ENCODE measurements at places on chromosomes 11 and 22.

DNA sequence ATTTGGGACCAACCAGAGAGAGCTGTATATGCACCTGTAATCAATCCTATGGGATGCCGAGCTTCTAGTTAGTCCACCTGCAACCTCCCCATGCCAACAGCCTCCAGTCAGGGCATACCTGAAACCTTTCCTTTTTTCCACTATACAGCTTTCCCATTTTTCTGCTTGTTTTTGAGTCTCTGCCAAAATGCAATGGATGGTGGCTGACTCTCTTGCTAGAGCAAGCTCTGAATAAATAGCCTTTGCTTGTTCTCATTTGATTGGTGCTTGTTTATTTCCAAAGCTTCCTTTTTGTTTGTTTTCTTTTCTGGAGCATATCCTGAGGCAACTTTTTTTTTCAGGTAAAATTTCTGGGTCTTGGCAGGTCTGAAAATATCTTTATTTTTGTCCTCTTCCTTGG lies 58.0 kb upstream of the PLET1 start:
- DNase-seq: no peak

GRCh38 chr11:62057069-62057468 lies 66.7 kb upstream of the INCENP start:
- DNase-seq: no peak

DNA sequence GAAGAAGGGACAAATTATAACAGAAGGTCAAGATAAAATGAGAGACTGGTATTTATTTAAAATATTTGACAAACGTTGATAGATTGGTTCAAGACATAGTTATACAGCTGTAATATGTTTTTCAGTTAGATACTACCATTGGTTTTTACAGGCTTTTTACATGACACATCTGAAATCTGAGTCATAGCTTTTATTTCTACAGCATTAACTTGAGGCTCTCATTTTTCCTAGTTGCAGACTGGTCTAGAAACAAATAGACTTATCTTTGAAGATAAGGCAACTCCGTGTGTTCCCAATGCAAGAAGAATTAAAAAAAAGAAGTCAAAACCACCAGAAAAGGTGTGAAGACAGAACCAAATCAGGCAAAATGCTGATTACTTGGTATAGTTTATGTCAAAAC lies 31.3 kb downstream of the CEP57 start:
- DNase-seq: no peak

- DNase-seq: no peak
Measured at GRCh38 chr11:67352546-67353316, 615 bp downstream of the POLD4 start.

GRCh38 chr22:19901577-19902244 lies 39.9 kb upstream of the COMT start:
- no peak for DNase-seq

DNA sequence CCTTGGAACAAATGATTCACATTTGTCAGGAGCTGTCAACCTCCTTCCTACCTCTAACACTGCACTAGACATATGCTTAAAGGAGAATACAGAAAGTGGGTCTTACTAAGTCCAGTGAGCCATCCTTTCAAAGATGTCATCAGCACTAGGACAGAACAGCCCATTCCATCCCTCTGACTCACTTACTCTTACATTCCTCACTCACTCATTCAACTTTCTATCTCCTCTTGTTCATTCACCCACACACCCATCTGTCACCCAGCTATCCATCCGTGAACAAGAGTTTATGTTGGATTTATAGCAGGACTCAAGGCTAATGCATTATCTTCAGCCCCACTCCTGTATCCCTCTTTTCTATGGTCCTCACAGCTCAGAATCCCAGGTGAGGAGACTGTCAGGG lies 9.1 kb downstream of the INSC start:
- DNase-seq: no peak

GRCh38 chr11:28618416-28618815 lies 510.2 kb downstream of the METTL15 start:
- no peak for DNase-seq

DNA sequence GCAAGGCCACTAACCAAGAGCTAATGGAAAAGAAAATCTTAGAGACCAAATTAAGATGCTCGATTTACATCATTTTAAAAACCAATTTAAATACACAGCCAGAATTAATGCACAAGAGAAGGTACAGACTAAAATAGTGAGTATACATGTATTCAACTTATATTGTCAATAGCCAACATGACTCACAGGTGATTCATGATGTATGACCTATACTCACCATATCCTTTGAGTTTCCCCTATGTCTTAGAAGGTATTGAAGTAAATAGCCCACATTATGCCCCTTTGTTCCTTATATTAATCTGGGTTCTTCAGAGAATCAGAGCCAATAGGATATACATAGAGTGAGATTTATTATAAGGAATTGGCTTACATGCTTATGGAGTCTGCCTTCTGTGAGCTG lies 97.5 kb upstream of the ANO3 start:
- no peak for DNase-seq

DNA sequence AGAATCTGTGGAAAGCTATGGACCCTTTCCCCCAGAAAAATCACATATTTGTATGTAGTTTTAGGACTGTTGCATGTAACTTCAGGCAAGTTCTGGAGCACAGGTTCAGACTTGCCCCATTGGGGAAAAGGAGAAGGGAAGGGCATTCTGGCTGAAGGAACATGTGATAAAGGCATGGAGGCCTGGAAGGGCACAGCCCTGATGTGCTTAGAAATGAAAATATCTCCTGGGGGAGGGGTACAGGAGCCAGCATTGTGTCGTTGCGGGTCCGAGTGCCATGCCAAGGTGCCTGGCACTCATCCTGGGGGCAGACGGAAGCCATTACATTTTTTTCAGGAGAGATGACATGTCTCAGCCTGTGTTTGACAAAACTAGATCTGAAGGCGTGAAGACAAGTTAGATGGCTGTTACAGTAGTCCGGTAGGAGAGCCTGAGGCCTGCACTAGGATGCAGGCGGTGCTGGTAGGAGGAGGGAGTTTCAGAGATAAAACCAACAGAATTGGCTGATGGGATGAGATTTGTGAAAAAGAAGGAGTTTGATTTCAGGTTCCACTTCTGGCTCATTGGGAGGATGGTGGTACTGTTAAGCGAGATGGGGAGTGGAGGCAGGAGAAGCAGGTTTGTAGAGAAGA lies 96.9 kb downstream of the TEAD1 start:
- DNase-seq: no peak

DNA sequence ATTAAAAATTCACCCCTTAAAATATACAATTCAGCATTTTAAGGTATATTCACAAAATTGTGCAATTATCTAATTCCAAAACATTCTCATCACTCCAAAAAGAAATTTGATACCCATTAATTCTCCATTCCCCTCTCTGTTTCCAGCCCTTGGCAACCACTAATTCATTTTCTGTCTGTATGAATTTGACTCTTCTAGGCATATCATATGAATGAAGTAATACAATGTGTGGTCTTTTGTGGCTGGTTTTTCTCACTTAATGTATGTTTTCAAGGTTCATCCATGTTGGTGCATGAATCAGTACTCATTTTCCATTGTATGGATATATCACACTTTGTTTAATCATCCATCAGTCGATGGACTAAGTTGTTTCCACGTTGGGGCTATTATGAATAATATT lies 29.0 kb upstream of the ACCSL start:
- no peak for DNase-seq

DNA sequence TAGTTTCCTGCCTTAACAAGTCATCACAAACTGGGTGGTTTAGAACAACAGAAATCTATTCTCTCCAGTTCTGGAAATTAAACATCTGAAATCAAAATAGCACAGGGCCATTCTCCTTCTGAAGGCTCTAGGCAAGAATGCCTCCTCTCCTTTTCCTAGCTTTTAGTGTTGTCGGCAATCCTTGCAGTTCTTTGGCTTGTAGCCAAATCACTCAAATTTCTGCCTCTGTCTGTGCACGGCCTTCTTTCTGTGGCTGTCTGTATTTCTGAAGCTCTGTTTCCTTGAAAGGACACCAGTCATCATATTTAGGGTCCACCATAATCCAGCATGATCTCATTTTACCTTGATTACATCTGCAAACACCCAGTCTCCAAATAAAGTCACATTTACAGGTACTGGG lies 795.5 kb downstream of the METTL15 start:
- no peak for DNase-seq

DNA sequence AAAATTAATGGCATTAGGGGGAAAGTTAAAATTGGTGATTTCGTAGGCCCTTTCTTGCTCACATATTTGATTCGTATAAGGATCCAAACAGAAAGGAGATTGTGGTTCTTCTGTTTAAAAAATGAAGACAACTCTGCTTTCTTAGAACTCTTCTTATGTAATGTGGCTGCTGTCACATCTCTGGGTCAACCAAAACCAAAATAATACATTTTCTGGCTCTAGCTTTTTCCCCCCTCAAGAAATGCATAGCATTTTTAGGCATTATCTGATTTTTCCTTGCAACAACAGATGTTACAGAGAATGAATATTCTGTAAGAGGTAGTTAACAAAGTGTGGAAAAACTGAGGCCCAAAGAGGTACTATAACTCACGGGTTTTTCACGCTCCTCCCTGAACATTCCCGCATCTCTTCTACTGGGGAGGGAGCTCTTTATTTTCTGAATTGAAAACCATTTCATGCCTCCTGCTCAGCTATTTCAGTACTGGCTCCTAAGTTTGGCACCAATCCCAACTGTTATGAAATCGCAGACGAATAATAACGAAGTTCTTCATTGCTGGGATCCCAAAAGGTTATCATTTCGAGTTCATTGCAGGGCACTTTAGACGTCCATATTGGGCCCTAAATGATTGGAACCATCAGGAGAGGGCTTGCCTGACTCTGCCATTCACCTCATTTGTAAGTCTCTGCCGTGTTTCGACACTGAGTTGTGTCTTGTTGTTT lies 17.1 kb downstream of the GRAP2 start:
- DNase-seq: no peak

DNA sequence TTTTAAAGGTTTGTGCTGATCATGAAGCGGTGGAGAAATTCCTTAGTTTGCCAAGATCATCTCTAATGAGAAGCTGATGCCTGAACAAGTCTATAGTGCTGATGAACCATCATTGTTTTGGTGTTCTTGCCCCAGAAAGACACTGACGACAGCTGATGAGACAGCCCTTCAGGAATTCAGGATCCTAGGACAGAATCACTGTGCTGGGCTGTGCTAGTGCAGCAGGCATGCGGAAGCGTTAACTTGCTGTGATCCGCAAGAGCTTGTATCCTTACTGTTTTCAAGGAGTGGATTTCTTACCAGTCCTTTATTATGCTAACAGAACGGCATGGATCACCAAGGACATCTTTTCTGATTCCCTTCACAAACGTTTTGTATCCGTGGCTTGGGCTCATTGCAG lies 104.1 kb downstream of the TBC1D22A start:
- no peak for DNase-seq

DNA sequence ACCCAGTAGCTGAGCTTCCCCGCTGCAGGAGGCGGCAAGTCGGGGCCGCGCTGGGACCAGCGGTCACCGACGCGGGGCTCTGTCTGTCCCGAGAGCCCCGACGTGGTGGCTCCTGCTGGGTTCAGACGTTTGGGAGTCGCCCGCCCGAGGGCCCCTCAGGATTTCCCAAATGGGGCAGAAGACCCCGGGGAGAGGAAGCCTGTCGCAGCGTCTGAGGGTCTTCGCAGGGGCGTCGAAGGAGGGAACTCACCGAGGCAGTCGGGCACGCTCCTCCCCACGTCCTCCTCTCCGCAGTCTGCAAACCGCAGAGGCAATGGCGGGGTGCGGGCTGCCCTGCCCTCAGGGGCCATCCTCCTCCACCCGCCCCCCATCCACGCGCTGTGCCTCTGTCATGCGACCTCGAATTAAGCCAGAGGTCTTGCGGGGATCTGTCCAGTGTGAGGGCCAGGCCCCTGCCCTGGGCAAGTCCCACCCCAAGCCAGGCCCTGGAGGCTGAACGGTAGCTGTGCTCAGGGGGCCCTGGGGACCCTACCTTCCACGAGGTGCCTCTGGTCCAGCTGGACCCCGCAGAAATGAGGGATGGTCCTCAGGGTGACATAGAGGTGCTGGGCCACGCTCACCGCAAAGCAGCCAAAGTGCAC lies 12.5 kb downstream of the IL17REL start:
- DNase-seq: no peak

DNA sequence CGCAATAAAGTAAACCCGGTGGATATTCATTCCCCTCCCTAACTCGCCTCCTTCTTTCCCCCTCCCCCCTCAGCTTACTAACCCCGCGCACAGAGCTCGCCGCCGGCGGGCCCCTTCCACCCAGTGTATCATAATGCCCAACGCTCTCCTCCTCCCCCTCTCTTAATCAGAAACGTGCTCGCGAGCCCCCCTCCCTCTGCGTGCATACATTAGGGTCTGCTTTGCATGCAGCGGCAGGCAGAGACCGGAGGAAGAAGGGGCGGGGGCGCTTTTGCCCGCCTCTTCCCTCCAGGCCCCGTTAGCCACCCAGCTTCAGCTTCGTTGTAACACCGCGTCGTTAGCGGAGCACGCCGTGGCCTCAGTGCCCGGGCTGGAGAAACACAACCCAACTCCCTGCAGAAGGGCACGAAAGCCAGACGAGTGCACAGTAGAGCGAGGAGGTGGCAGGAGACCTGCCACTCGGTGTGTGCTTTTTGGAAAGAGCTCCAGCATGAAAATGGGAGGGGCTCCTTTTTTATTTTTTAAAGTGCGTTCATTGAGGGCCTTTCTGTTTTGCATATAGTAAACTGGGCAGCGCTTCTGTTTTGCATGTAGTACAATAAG lies 901 bp upstream of the KMT2A start:
- no peak for DNase-seq

- DNase-seq: no peak
Measured at GRCh38 chr22:39089928-39090327, 7.1 kb upstream of the APOBEC3H start.

DNA sequence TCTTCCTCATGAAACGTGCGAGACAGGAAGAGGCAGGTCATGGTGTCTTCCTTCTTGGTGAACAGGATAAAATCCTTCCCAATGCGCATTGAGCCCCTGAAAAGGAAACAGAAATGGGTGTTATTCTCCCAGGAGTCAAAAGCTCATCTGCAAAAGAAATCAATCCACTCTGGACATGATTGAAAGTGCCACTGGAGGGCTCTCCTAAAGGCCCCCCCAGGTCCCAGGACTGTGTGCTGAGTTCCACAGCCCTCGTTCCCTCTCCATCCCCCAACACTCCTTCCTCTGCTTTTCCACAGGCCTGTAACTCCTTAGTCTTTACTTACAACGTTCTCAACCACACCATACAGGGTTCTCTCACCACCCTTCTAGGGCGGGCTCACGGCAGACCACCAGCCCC lies 22.2 kb downstream of the MORC2 start:
- DNase-seq: no peak

GRCh38 chr11:115179636-115180035 lies 324.6 kb downstream of the CADM1 start:
- no peak for DNase-seq

All from stimulated activated CD4-positive, alpha-beta T cell treated with anti-CD3 and anti-CD28 coated beads, Interleukin-1b, Interleukin-23, amount 100 ng/mL, for 4 hours (primary cell).